ENCODE measurements at places on chromosomes 5 and 9. TPM values are rescaled to one million over a fixed set of nuclear protein-coding genes. Genes with fewer than 3 reads are reported as not detected.
A peak's percentile ranks its signal among the peaks of the same experiment; 100 is the strongest.

- DNase-seq: no peak
Observed at GRCh38 chr5:97735209-97735608, 552.2 kb upstream of the RIOK2 start.

- DNase-seq: peak; percentile 51
Observed at GRCh38 chr9:36154331-36154952, 14.7 kb upstream of the CCIN start.

GRCh38 chr5:442335-443238 lies at the start of gene EXOC3:
TSS of gene EXOC3 (plus strand) at chr5:443176. CDS start at chr5:446206, 3,030 bp downstream.
- DNase-seq: no peak

SLC23A1 gene
- not detected for total RNA-seq

GRXCR2 gene
- not detected for total RNA-seq
